Activated CD4-positive, alpha-beta T cell treated with anti-CD3 and anti-CD28 coated beads for 24 hours (primary cell): ENCODE measurements at places on chromosomes 1 and 21.

GRCh38 chr1:61005614-61006580 is 76.5 kb upstream of the NFIA start:
- no peak for DNase-seq

- DNase-seq, result no peak
Measured at GRCh38 chr1:83807231-83807630, 191.7 kb downstream of the TTLL7 start.

GRCh38 chr1:232273011-232273410 is 356.9 kb downstream of the SIPA1L2 start:
- no peak for DNase-seq

- DNase-seq, result no peak
Measured at GRCh38 chr1:21814241-21814918, 2.3 kb downstream of the LDLRAD2 start.

DNA sequence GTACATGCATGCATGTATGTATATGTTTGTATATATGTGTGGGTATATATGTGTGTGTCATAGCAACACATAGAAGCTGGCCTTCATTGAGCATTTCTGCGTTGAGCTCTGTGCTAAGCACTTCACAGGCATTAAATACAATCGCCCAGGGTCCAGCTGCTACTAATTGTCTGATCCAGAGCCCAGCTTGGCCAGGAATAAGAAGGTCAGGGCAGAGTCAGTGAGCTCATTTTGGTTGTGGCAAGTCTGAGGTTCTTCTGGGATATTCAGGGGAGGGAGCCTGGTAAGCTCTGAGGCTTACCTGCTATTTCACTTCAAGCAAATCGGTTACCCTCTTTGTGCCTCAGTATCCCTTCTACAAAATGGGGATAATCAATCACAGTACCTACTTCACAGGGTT is 59.6 kb downstream of the FOXO6 start:
- no peak for DNase-seq

- DNase-seq, result no peak
Measured at GRCh38 chr1:109096120-109096519, 5.6 kb downstream of the TMEM167B start.

DNA sequence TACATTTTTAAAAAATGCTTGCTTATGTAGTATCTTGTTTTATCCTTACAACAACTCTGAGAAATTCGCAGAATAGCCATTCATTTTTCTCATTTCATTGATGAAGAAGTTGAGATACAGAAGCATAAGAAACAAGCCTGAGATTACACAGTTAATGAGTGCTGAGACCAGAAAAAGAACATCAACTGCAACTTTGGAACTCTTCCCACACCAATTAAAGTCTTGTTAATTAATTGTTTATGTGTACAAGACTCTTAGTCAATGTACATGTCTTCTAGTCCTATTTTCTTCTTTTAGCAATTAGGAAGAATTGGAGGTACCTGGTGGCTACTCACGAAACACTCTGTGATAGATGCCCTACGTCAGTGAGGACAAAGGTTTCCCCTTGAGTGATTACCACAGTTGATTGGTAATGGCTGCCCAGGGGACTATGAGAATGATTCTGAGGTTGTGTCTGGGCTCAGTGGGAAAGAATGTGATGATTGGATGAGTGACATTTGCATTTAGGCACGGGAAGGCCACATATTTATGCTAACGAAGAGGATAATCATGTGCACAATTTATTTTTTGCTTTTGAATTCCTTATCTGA is 187.4 kb upstream of the KCNK2 start:
- no peak for DNase-seq

GRCh38 chr1:37825506-37825905 is 17.5 kb upstream of the YRDC start:
- DNase-seq, result no peak

DNA sequence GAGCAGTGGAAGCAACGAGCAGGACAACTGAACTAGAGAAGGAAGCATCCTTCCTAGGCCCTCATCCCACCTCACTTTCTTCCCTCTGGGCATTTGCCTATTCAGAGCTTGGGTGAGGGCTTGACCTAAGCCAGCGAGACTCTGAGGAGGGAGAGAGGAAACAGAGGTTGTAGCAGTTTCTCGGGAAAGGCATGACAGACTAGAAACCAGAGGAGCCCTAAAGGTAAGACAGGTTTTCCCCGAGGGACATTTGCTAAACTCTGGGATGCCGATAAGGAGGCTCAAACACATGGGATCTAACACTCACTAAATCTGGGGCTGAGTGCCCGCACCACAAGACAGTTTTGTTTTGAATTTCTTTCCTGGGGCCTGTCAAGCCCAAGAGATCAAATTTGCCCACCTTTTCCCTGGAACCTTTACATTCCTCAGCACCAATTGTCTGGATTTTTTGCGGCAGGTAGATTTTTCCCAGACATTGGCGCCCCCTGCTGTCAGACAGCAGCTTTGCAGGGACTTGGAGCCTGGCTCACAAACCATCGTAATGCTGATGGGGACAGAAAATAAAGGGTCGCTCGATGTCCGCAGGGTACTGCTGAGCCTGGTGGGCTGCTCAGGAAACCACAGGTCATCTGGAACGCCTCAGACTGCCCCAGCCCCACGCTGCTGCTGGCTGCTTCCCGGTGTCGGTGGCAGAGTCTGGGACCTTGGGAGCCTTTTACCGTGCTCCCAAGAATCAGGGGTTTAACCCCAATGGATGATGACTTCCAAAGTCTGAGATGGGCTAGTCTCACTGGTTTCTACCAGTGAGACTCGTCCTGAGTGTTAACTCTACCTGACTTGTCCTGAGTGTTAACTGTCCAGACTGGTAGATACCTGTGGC is 23.4 kb upstream of the TSPAN2 start:
- DNase-seq, result peak; percentile 44

DNA sequence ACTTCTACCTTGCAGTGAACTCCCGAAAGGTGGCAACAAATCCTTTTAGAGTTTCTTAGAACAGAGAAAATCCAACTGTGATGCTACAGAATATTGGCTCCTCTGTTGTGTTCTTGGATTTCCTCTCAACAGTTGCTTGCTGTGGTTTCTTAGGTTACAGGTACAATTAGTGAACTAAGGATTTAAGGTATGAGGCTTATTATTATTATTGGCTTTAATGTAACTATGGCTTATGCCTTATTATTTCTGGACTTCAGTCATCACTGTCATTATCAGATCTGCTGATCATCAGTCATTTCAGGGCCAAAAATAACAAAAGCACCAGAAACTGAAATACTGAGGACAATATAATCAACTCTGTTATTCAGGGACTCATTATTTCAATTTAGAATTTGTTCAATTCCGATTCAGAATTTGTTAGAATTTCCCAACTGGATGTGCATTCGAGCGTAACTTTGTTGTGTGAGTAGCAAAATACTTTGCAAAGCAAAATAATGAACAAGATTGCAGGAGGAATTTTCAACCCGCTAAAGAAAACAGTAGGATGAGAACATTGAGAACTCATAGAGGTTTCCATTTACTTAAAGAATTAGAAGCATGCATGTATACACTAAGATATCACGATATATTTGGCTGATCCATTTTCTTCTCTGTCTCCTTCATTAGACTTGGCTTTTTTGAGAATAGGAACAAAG is 65.5 kb upstream of the AK4 start:
- DNase-seq, result no peak

DNA sequence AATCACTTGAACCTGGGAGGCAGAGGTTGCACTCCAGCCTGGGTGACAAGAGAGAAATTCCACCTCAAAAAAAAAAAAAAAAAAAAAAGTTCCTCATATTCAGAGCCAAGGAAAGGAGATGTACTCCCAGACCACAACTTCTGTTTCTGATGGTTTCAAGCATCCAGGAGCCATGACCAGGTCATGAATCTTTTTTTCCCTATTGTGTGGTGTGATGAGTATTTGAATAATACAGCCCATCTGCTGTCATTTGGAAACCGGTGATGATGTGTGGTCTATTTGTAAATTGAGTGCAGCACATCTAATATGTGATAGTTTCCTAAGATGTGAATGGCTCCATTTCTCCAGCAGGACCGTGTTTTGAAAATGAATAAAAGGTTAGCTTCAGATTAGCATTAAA is 18.6 kb downstream of the PIK3CD start:
- DNase-seq, result no peak

DNA sequence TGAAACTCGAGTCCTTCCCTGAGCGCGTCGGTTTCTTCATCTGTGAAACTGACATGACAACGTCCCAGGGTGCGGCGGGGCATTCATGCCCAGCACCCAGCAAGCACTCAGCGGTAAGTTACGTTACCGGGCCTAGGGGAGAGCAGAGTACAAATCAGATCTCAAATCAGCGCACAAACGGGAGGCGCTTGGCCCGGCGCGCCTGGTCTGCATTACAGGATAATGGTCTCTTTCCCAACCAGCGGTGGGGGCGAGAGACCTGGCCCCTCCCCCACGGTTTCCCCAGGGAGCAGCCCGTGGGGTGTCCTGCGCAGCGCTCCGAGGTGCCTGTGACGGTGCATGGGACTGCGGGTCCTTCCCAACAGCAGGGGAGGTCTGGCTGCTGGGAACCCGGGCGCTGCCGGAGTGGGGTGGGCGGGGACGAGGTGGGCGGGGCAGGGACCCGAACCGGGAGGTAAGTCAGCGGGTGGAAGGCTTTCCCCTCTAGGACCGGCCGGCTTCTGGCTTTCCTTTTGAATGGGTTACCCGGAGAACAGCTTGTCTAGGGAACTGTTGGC is 1.0 kb downstream of the TMEM51 start:
- DNase-seq, result no peak

DNA sequence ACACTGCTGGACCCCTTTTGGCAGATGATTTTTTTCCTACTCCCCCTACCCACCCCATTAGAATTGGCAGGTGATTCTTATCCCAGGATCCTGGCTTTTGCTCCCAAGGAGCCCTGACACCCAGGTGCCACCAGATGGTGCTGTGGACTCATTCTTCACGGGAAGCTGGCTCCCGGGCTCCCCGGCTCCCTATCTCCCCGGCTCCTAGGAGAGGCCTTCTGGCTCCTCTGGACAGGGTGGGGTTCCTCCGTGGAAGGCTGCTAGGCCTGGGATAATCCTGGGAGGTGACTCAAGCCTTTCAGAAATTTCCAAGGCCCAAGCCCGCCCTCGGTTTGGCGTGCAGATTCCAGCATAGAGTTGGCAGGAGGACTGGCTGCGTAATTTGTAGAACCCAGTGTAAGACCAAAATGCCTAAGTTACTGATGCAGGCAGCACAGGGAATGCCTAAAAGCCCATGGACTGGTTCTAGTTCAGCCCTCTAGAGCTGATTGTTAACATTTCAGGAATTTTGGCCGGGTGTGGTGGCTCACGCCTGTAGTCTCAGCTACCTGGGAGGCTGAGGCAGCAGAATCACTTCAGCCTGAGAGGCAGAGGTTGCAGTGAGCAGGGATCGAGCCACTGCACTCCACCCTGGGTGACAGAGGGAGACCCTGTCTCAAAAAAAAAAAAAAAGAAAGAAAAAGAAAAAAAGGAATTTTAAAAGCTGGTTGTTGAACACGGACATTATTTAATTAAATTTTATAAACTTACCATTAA is 6.8 kb upstream of the BSDC1 start:
- peak; percentile 44 for DNase-seq

- DNase-seq, result no peak
Measured at GRCh38 chr1:27314169-27314568, 7.8 kb upstream of the TMEM222 start.

- DNase-seq, result no peak
Measured at GRCh38 chr1:117014209-117014608, 12.6 kb downstream of the CD101 start.

- DNase-seq, result peak; percentile 36
Measured at GRCh38 chr1:38858833-38859560, 575 bp downstream of the RRAGC start.

- DNase-seq, result no peak
Measured at GRCh38 chr1:163863731-163864130, 542.0 kb downstream of the NUF2 start.

DNA sequence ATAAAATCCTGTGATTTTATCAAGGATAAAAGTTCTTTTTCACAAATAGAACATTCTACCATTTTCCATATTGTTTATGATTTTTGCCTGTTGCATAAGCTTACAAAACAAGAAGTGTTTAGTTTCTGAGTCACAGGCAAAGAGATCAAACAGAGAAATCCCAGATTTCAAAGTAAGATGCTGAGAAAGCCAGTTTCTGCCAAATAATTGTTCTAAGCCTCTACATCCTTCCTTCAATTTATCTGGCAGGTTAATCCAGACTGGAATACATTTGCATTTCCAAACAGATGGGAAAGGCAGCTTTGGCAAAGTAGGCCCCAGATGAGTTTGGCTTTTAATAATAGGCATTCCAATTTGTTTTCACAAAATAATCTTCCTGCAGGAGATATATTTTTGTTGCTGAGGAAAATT is 2.5 kb downstream of the SLC1A7 start:
- DNase-seq, result no peak

DNA sequence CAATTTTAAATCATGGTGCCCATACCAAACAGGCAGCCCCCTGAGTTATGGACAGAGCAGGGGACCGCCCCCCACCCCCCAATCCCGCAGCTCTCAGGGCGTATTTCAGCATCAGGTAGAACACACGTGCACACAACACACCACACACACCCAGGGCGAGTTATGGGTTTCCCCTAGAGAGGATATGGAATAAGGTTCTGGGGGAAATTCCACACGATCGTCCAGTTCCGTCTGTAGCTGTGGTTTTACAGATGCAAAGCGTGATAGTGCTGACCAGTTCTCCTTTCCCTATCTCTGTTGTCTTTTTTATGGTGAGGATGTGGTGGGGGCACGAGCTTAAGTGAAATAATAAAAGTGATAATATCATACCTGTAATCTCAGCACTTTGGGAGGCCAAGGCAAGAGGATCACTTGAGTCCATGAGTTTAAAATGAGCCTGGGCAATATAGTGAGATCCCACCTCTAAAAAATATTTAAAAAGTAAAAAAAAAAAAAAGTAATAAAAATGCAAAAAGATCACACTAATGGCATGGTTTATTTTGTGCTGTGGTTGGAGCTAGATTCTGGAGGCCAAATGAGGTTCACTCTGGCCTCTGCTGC is 25.1 kb downstream of the C2CD2 start:
- DNase-seq, result no peak

DNA sequence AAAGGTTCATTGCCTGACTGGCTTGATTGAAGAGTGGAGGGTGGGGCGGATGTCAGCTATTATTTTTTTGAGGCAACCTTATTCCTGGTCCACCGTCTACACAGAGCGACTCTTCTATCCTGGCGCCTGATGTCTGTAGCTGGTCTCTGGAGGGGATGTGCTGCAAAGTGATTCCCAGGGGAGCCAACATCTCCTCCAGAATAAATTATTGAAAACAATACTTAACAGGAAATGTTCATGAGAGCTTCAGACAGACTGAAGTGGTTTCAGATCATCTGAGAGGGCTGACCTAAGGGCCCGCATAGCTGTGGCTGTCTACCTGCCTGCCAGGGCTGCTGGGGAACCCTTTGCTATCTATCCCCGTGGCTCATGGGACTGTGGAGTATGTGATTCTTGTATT is 66.7 kb downstream of the TEX35 start:
- DNase-seq, result no peak

GRCh38 chr1:3126756-3127678 is 58.0 kb downstream of the PRDM16 start:
- DNase-seq, result no peak

GRCh38 chr1:26582836-26583460 is 53.4 kb downstream of the RPS6KA1 start:
- peak; percentile 55 for DNase-seq

GRCh38 chr1:234989479-234990327 is 138.9 kb downstream of the TOMM20 start:
- DNase-seq, result no peak

- DNase-seq, result no peak
Measured at GRCh38 chr21:31235671-31236450, 108.2 kb downstream of the TIAM1 start.
